Right ventricle myocardium inferior (tissue), 1 donor: ENCODE measurements at places on chromosomes 5 and 9. TPM values are rescaled to one million over a fixed set of nuclear protein-coding genes. Genes with fewer than 3 reads are reported as not detected.

- DNase-seq = no peak
Observed at GRCh38 chr5:32499261-32499660, 54.7 kb upstream of the ZFR start.

- no peak for DNase-seq
Observed at GRCh38 chr5:122500245-122501088, 188.4 kb downstream of the SNCAIP start.

GRCh38 chr9:111305914-111306313 is 24.1 kb downstream of the OR2K2 start:
- DNase-seq = no peak

DNA sequence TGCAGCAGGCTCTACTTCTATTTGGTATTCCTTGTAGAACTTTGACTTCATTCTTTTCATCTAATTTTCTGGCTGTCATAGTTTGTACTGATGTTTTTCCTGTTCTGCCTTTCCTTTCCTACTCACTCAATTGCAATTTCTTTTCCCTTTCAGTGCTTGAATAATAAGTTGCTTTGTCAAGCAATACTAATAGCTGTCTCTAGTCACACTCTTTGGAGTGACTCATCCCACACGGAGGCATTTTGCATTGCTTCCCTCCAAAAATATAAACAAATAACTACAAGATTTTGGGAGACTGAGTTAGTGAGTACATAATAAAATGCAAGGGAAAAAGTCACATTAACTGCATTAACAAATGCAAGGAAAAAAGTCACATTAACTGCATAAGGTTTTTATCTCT is 465.9 kb downstream of the CDH9 start:
- no peak for DNase-seq

GRCh38 chr9:35273591-35273990 is 111.8 kb downstream of the UNC13B start:
- DNase-seq = no peak

DNA sequence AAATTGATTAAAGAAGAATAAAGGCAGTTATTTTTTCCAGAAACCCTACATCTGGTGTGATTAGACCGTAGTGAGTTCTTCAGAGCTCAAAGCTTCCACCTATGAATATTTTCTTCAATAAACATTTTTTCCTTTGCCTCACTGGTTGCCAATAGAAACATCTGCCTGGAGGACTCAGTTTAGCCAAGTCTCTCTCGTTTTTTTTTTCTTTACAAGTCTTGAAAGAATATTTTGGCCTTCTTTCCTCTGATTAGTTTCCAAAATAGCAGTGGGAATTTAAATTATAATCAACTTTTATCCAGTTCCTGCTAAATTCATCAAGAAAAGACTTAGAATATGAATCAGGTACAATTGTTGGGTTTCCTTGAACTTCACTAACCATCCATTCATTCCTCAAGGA is 897.5 kb downstream of the TLE1 start:
- no peak for DNase-seq

PLPPR1 gene
- total RNA-seq = not detected

DNA sequence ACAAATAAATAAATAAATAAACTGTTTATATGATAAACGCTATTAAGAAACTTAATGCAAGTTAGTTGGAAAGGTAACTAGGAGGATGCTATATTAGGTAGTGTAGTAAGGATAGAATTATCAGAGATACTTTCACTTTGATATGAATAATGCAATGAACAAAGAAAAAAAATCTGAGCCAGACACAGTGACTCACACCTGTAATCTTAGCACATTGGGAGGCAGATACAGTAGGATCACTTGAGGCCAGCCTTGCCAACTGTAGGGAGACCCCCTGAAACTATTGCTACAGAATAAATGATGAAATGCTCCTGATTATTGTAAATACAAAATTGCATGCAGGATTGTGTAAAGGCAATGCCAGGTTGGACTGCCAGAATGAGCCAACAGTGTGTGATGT is 109.2 kb downstream of the ANXA2R start:
- no peak for DNase-seq

- no peak for DNase-seq
Observed at GRCh38 chr9:31325778-31326177, 1058.7 kb upstream of the ACO1 start.

DNA sequence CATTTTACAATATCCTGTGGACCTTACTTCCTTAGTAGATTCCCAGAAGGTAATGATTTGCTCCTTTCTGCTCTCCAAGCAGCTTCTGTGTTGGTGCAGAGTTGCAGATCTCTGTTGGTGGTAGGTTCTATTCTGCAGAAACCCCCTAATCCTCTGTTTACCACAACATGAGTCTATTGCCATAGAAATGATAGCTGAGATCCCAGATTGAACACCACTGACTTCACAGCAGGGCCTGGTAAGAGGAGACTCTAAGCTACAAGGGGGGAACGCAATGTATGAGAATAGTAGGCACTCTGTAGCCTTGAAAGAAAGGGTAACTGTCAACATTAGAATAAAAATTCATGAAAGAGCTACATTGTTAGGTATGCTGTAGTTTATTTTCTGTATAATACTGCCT is 59.5 kb downstream of the MUSK start:
- no peak for DNase-seq

DNA sequence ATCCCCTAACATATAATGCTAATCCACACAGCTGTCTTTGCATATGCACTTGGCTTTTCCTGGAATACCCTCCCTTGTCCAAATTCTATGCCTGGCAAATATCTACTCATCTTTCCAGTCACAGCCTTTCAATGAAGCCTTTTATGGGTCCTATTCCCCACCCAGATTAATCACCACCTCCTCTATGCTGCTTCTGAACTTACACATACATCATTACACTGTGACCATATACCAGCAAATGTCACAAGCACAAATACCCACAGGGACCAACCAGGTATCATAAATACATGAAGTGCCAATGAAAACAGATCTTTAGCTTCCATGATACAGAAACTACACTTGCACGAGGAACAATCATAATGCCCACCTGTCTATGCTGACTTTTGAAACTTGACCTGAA is 22.3 kb downstream of the LPAR1 start:
- no peak for DNase-seq

- DNase-seq = no peak
Observed at GRCh38 chr5:88881571-88881971, 1.4 kb downstream of the MEF2C start.

DNA sequence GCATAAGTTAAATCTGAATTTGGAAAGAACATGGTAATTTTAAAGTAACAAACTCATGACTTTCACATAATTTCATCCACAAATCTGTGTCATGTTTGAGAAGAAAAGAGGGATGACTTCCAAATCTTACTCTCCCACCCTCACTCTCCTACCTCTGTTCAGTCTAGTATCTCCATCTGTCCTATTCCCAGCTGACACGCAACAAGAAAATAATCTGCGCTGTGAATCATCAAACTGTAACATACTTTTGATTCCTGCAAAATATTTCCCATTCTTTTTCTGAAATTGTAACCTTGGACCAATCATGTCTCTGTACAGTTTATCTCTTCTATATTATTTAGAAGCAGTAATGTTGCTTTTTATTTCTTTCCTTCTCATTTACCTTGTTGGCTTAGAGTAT is 91.4 kb downstream of the SLC12A2 start:
- no peak for DNase-seq

GRCh38 chr9:88820055-88820454 is 171.2 kb upstream of the S1PR3 start:
- DNase-seq = no peak

DNA sequence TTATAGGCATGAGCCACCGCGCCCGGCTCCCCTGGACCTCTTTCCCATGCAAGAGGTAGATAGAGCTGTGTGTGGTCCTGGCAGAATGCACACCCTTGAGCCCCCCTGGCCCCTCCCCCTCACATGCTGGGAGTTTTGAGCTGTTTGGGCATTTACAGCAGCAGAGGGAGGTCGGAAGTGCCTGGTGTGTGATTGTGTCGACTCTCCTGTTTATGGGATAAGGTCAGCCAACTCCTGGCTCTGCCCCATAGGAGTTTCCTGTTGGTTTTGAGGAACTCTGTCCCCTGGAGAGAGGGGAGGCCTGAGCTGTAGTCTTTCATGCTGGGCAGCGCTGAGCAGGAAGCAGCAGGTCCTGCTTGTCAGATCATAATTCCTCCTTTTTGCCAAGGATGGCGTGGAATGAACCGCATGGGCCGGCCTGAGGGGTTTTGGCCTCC is 6.0 kb downstream of the LRRC8A start:
- no peak for DNase-seq

GRCh38 chr9:5263351-5264218 is 32.4 kb downstream of the INSL4 start:
- no peak for DNase-seq
